Thoracic aorta (tissue), 2 donors: ENCODE measurements at places on chromosomes 12 and 14. TPM values are rescaled to one million over a fixed set of nuclear protein-coding genes. Genes with fewer than 3 reads are reported as not detected.

- H3K4me3 ChIP-seq: no peak overlapping the region
- H3K4me1 ChIP-seq: no peaks in the 10 kb centered on the region
- no peaks in the 10 kb centered on the region for H3K27me3 ChIP-seq
- no peaks in the 10 kb centered on the region for H3K36me3 ChIP-seq
Observed at GRCh38 chr12:124162151-124163110, 132.5 kb upstream of the RFLNA start.

The GPR162 gene
- 3.1 TPM for total RNA-seq

The GPD1 gene
- total RNA-seq: 4.2 TPM

The TSHR gene
- total RNA-seq: 0.63 TPM

DNA sequence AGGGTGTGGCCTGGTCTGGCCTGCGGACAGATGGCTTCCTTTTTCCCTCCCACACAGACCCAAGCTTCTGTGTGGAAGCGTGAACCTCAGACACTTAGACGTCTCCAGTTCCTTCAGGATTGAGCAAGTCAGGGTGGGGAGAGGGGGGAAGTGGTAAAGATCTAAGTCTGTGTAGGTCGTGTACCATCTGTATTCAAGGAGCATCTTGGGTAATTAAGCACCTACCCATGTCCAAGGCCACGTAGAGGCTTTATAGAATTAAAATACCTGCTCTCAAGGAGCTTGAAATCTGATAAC, 1.7 kb downstream of the AVIL start:
- no peak for DNase-seq
- H3K36me3 ChIP-seq: peaks cover 22% of the 10 kb centered on the region
- H3K27ac ChIP-seq: peak overlapping the region; percentile 17
- H3K4me1 ChIP-seq: peaks cover 42% of the 10 kb centered on the region

The CIPC gene
- 44.4 TPM for total RNA-seq
